Hypothalamus (tissue), 51 donors: ENCODE measurements at places on chromosomes 7 and 10.
A peak's percentile ranks its signal among the peaks of the same experiment; 100 is the strongest.

- no peak for DNase-seq
Measured at GRCh38 chr10:21402606-21403083, 122.8 kb downstream of the SKIDA1 start.

GRCh38 chr7:75928568-75928914 is 13.6 kb downstream of the POR start:
- no peak for DNase-seq

GRCh38 chr10:111316722-111317212 is 239.9 kb downstream of the ADRA2A start:
- no peak for DNase-seq

DNA sequence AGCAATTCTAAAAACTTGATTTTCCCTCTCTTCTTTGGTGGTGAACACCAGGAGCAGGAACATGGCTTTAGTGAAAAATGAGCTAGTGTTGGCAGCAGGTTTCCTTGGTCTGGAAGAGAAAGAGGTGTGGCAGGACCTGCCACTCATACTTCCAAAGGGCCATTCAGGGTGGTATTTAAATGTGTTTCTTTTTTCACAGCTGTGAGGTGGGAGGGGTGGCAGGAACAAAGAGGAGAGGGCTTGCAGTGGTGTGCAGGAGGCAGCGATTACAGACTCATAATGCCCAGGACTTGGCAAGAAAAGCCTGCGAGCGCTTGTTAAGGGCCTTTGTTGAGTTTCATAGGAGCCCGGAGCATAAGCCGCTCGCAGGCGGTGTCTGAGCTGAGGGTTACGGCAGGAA is 36.8 kb downstream of the WIPF3 start:
- DNase-seq = no peak

GRCh38 chr10:86868353-86868752 is 89.1 kb downstream of the MMRN2 start:
- DNase-seq = no peak

- DNase-seq = no peak
Measured at GRCh38 chr10:87794285-87794684, 23.7 kb downstream of the ATAD1 start.

DNA sequence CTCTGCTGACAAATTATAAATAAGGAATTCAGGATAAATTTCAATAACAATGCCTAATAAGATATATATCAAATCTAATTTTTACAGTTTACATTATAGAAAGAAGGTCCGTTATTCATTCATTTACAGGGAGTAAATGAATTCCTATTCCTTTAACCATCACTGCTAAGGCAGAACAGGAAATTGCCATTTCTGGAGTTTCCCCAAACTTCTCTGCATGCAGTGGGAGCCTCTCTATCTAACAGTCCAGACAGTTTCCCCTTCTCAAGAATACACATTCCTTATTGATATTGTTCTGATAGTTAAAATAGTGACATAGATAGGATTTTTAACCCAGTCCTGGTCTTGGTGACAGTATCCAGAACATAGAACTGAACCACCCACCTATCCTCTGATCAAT is 24.3 kb downstream of the MKI67 start:
- DNase-seq = no peak

- no peak for DNase-seq
Measured at GRCh38 chr10:3225561-3225960, 53.0 kb upstream of the PITRM1 start.

- DNase-seq = no peak
Measured at GRCh38 chr7:91264924-91265681, 870 bp downstream of the FZD1 start.

DNA sequence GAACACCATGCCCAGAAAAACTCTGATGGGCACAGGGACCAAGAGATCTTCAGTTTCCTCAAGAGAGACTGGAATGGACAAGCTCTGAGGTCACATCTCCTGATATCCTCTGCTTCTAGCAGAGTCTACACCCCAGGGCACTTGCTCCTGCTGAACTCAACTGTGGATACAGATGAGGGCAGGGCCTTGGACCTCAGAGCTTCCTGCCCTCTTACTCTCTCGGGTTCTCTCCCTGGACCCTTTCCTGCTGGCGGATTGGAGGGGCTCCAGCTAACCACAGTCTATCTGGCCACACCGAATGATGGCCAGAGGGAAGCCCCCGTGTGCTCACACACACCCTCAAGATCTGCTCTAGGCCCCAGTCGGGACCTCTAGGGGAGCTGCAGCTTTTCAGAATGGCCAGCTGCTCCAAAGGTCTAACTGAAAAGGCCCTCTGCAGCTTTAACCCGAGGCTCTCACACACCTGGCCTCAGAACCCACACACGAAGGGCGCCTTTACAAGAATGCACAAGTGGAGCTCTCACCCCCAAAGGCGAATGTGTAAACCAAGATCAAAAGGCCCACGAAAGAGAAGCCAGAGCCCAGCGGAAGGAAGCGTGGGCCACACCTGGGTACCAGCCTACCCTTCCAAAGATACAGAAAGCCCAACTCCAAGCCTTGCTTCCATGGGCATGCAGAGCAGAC is 65.5 kb downstream of the FAM53B start:
- no peak for DNase-seq

- DNase-seq = no peak
Measured at GRCh38 chr10:35442592-35442991, 106.3 kb downstream of the CCNY start.

- no peak for DNase-seq
Measured at GRCh38 chr10:69759641-69760040, 42.1 kb upstream of the COL13A1 start.

- DNase-seq = no peak
Measured at GRCh38 chr10:76973091-76974016, 664.3 kb downstream of the KCNMA1 start.

GRCh38 chr7:76340617-76341131 is 18.1 kb downstream of the YWHAG start:
- DNase-seq = no peak

DNA sequence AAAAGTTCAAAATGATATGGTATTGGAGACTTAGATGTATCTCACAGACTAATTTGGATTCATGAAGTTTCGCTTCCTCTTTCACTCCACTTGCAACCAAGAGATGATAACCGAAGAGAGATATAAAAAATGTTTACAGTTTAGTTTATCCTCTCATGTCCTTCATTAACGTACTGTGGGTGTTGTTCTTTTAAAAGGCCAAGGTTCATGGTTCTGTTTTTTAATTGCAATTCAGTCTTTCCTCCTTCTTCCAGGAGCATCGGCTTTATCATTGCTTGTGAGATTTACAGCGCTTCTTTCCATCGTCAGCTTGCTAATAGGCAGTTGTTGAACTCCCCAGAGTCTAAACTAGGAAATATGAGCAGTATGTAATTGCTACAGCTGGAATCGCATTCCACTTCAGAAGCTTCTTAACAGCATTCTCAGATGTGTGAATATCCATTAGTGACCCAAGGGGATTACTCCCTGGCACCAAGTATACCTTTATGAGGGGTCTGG is 75.9 kb upstream of the HGF start:
- no peak for DNase-seq

DNA sequence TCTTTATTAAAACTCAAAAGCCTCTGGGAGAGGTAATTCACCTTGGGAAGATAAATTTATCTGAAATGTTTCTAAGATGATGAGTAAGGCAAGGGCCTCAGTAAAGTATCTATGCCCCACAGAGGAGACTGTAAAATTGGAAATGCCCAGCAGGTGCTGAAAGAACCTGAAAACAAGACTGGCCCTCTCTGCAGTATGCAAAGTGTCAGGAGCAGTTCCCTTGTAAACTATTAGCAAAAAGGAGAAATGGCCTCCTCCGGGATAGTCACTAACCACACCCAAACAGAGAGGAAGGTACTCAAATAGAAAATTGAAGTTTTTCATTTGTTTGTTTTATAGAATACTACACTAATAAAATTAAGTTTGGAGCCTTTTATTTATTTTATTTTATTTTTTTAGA is 81.2 kb downstream of the FZD1 start:
- DNase-seq = no peak

DNA sequence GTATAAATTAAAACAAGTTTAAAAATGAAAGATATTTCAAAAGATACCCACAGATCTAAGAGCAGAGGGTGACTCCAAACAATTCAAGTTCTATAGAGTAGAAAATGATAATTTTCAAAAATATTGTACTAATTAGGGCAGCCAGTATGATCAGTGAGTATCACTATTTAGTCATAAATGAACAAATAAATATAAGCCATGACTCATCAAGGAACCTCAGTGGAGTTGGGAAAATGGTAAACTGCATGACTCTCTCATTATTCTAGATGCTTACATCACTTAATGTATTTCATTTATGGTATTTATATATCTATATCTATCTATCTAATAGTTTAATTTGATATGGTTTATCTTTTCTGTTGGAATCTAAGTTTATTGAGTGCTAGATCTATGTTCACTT is 94.3 kb downstream of the THSD7A start:
- no peak for DNase-seq

- no peak for DNase-seq
Measured at GRCh38 chr7:114548081-114548980, 133.7 kb downstream of the FOXP2 start.

DNA sequence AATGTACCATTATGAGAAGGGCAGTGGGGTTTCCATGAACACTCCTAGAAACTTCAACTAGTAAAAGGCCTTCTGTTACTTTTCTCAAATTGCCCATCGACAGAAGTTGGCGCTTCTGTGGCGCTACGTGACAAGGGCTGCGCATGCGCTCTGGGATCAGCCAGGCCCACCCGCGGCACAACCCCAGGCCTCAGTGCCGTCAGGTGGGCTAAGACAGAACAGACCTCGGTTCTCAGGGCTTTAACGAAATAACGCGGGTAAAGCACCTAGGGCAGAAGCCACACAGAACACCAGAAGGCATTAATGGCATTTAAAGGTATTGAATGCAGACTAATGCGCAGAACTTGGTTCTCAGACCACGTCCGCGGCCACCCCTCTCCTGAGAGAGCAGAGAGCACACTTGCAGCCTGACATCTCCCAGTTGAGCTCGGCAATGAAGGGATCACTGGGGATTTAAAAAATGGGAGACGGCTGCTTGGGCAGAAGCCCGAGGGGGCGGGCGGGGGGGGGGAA is 67.6 kb upstream of the CTNNA3 start:
- DNase-seq = peak; percentile 78

DNA sequence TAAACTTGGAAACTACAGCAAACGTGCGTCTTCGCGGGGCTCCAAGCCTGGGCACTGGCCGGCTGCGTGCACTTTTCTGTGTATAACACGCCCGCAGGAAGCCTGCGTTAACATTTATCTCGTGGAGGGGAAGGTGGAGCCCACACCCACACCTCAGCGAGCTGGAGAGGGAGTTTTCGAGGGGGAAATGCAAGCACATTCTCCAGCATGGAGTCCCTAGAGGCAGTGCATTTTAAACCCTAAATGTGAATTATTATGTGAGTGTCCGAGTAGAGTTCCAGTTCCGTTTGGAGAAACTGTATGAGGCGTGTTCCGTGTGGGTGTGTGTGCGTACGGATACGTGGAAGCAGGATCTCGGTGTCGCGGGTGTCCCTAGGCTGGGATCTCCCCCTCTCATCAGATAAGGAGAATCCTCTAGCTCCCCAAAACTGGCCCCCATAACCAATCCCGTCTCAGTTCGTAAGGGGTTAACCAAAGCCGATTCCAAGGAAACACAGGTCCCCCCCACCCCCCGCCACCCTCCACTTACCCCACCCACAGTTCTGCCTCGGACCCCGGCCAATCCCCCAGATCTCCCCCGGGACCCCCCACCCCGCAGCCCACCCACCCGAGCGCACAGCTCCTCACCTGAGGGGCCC is 403 bp downstream of the CDK6 start:
- peak; percentile 21 for DNase-seq

GRCh38 chr10:6274040-6274439 is 71.3 kb downstream of the PFKFB3 start:
- no peak for DNase-seq

GRCh38 chr10:47357131-47357582 is 9.0 kb downstream of the RBP3 start:
- DNase-seq = no peak

DNA sequence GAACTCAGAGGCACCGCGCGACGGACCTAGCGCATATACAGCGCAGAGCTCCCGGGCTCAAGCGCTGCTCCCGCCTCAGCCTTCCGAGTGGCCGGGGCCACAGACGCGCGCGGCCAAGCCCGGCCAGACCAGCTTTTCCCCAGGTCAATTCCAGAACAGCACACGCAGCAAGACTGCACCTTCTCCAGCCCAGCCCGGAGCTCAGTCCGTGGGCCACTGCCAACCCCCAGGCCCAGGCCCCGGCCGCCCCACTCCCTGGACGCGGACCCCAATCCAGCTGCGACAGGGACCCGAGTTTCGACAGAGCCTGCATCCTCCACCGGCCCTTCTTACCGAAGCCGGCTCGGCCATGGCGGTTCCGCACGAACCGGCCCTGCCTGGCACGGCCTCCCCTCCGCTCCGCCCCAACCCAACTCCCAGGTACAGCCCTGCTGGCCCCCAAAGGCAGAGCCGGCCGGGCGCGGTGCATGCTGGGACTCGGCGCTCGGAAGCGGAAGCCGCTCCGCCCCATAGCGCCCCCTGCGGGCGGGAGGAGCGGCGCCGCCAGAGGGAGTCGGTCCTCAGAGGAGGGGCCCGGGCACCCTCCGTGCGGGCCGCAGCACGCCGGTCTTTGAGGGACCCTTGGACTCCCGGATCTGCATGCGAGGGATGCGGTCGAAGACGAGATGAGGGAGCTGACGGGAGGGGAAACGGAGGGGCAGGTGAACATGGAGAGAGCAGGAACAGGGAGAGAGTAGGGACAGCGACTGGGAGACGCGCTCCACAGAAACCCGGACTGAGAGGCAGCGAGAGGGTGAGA is at the start of gene ZNF425:
Gene ZNF425, minus strand, starts transcription at position 462 of the 799 bp plus-strand sequence. Its CDS starts 111 bp downstream, at position 351.
- peak; percentile 89 for DNase-seq

DNA sequence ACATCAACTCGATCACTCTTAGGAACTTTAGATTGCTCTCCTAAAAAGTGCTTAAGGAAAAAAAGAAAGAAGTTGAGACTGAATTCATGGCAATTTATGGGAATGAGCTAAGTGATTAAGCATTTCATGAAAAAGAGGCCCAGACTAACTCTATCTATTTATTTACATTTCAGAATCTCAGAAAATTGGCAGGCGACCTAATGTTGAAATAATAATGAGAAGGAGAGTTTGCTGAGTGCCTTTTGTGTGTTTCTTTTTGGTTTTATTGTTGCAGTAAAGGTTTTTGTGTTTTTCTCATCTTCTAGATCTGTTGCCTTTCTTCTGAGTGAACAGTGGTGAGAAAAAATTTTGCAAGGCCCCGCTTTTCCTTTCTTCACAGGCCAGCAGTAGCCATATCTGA is 3.8 kb downstream of the GRK5 start:
- no peak for DNase-seq
